ENCODE measurements at places on chromosomes 5 and 9.
A peak's percentile ranks its signal among the peaks of the same experiment; 100 is the strongest.

- no peak for DNase-seq
Measured at GRCh38 chr5:111248571-111248970, 24.4 kb downstream of the CAMK4 start.

DNA sequence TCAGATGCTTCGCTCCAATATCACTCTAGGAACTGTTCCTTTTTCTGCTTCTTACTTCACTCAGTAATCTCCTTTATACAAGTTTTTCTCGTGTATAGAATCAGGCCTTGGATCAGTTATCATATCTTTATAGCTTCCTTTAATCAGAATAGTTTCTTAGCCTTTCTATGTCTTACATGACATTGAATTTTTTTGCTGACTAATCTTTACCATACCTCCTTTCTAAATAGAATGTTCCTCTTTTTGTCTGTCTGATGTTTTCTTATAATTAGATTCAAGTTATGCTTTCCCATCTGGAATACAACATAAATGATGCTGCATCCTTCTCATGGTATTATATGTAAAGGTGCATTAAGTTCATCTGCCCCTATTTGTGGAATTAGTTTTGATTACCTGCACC lies 40.2 kb upstream of the TYRP1 start:
- DNase-seq: no peak

GRCh38 chr9:127794001-127794791 lies 8.4 kb downstream of the CDK9 start:
- DNase-seq: no peak

- no peak for DNase-seq
Measured at GRCh38 chr9:23309800-23310199, 516.2 kb downstream of the ELAVL2 start.

- DNase-seq: no peak
Measured at GRCh38 chr9:89505911-89506310, 8.0 kb upstream of the SEMA4D start.

- peak; percentile 59 for DNase-seq
Measured at GRCh38 chr5:132073231-132074013, at the start of gene CSF2. Gene CSF2, plus strand, starts transcription at chr5:132073789. Its CDS starts 35 bp downstream, at chr5:132073824.

DNA sequence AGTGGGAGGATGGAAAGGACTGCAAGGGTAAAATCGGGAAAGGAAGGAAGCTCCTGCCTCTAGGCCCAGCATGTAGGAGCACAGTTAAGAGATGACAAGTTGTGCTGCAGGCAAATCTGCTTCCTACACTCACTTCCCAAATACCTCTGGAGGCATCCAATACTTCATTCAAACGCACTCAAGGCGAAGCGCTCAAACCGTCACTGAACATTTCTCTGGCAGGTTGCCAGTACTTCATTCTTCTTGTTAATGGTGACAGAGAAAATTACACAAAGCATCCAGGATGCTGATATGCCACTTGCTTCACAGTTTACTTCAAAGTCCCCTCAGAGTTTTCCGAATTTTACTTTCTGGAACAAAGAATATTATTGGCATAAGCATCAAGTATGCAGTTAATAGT lies 59.8 kb downstream of the NREP start:
- no peak for DNase-seq

- DNase-seq: no peak
Measured at GRCh38 chr9:10050016-10050415, 562.8 kb downstream of the PTPRD start.

- peak; percentile 65 for DNase-seq
Measured at GRCh38 chr9:98998441-98999151, 54.9 kb downstream of the COL15A1 start.

- DNase-seq: peak; percentile 51
Measured at GRCh38 chr5:13629218-13629617, 315.3 kb downstream of the DNAH5 start.

- no peak for DNase-seq
Measured at GRCh38 chr9:105673850-105674387, 11.7 kb downstream of the TAL2 start.

- peak; percentile 45 for DNase-seq
Measured at GRCh38 chr5:94908889-94909480, 290.5 kb downstream of the SLF1 start.

GRCh38 chr9:136231478-136232297 lies 13.9 kb downstream of the QSOX2 start:
- DNase-seq: no peak

- DNase-seq: no peak
Measured at GRCh38 chr5:141947316-141947715, 10.7 kb downstream of the PCDH12 start.

DNA sequence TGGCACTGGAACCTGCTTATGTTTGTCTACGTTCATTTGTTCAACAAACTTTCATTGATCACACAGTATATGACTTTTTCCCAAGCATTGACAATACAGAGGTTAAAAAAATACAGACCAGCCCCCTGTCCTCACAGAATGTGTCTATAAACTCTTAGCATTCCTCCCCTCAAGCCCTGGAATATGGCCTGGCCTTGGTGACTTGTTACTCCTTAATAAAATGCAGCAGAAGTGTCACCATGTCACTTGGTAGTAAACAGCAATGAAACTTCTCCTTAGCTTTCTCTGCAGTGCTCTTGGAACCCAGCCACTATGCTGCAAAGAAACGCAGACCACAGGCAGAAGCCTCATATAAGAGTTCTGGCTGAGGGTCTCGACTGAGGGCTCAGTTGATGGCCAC lies 19.1 kb upstream of the SLC1A3 start:
- DNase-seq: no peak

DNA sequence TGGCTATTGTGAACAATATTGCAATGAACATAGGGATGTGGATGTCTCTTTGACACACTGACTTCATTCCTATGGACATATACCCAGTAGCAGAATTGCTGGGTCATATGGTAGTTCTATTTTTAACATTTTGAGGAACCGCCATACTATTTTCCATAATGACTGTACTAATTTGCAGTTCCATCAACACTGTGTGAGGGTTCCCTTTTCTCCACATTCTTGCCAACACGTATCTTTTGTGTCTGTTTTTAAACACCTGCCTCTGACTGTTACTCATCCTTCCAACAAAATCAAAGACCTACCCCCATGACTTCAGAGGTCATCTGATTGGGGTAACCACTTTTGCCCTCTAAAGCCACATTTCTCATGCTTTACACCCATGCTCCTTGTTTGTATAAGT lies 133.5 kb downstream of the MED27 start:
- DNase-seq: no peak

GRCh38 chr5:168165221-168165914 lies 126.1 kb upstream of the WWC1 start:
- no peak for DNase-seq

- peak; percentile 54 for DNase-seq
Measured at GRCh38 chr5:116137544-116138378, 52.9 kb downstream of the COMMD10 start.

DNA sequence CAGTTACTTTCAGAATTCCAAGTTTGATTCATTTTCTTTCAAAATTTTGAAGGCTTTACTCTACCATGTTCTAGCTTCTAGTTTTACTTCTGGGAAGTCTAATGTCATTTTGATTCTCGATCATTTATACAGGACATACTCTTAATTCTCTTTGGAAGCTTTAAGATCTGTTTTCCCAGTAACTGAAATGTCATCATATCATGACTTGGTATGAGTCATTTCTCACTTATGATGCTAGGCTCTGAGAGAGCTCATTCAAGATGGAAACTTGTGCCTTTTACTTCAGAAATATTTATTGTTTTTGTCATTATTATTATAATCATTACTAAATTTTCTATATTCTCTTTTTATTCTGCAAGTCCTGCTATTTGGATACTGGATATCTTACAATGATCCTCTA lies 222.3 kb downstream of the PARP8 start:
- DNase-seq: no peak

DNA sequence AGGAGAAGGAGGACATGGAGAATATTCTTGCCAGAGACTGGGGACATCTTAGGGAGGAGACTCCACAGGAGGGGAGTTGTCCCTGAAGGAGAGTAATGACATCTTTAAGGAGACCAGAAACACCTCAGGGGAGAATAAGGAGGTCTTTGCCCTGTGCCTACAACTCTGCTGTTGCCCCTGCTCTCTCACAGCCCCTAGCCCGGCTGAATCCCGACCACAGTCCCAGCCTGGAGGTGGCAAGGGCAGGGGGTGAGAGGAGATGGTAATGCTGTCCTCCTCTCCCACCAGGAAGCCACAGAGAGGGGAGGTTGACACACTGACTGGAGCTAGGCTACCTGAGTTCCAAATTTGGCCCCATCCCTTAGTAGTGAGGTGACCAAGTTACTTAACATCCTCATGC lies 30.2 kb upstream of the ENHO start:
- DNase-seq: no peak

GRCh38 chr5:100186181-100186580 lies 349.0 kb upstream of the FAM174A start:
- DNase-seq: no peak

- DNase-seq: no peak
Measured at GRCh38 chr5:81856948-81857928, 106.3 kb upstream of the SSBP2 start.

DNA sequence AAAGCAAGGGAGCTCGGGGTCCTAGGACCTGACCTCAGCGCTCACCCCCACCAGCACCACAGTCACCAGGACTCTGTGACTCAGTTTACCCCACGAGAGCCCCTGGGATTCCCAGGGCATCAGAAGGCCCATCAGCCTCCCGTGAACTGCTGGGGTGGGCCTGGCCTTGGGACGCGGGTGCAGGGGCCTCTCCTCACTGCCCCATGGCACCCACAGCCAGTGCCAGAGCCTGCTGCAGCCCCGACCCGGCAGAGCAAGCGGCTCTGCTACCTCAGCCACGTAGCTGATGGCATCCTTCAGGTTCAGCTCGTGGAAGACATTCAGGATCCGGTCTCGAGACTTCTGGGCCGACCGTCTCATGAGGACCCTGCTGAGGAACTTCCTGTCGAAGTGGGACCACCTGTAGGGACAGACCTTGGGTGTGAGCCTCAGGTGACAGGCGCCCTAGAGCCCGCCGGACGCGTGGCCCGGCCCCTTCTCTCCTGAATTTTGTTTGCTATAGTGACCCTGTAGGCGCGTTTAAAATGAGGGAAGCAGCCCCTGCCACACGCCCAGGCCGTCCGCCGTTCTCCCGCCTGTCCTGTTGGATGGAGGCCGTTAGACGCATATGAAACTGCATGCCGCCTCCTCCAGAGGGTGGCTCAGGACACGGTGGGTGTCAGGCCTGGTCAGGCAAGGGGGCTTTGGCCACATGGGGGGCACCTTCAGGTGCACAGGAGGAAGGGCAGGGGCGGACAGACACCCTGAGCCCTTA lies 36.8 kb downstream of the EXOC3 start:
- DNase-seq: no peak

DNA sequence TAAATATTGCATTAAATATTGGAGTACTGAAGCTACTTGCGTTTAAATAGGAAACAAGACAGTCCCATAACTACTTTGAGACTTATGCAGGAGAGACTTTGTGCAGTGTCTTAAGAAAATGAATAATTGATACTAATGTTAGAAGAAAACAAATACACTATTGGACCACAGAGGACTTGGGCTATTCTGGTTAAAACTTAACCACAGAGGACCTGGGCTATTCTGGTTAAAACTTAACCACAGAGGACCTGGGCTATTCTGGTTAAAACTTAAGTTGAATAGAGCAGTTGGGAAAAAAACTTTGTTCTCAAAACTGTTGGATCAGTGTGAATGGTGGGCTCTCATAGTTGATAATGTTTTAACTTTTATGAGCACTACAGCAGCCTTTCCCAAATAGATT lies 141.7 kb downstream of the WDR70 start:
- no peak for DNase-seq

DNA sequence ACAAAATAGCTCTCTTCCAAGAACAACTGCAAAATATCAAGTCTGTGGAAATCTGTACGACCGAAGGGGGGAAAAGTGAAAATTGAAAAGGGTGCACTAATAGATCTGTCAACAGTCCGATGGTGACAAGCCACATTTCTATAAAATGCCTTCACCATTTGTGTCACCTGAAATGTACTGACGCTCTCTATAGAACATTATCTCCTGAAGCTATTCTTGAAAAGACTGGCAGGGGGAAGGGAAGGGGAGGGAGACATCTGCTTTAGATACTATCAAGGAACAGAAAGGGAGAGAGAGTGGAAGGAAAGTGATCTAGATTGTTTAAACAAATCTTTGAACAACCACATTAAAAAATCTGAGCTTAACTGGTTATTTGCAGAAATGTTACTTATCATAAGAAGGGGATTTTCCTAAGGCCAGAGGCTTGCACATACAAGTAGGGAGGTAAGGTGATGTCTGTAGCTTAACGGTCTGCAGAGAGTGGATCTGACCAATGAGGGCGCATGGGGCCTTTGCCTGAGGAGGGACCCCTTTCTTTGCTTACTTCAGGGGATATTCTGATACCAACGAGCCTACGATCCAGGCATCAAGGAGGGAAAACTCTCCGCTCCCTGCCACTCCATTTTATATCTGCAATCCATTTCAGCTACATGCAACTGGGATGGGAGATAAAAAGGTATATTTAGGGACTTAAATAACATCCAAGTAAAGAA lies 92.1 kb downstream of the CRB2 start:
- no peak for DNase-seq

DNA sequence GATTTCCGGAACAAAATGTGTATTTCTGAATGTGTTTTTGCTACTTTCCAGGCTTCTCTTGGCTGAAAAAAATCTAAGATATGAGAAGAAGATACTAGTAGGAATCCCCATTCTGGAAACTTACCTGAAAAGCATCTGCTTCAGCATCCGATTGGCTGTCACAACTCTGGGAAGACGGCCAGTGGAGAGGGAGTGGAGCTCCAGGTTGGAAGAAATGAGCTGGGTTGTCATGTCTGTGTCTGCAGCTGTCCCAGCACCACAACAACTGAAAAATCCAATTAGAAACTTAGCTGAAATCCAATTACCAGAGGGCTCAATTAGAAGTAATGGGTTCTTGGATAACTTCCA lies 3.0 kb downstream of the PSMB7 start:
- no peak for DNase-seq

DNA sequence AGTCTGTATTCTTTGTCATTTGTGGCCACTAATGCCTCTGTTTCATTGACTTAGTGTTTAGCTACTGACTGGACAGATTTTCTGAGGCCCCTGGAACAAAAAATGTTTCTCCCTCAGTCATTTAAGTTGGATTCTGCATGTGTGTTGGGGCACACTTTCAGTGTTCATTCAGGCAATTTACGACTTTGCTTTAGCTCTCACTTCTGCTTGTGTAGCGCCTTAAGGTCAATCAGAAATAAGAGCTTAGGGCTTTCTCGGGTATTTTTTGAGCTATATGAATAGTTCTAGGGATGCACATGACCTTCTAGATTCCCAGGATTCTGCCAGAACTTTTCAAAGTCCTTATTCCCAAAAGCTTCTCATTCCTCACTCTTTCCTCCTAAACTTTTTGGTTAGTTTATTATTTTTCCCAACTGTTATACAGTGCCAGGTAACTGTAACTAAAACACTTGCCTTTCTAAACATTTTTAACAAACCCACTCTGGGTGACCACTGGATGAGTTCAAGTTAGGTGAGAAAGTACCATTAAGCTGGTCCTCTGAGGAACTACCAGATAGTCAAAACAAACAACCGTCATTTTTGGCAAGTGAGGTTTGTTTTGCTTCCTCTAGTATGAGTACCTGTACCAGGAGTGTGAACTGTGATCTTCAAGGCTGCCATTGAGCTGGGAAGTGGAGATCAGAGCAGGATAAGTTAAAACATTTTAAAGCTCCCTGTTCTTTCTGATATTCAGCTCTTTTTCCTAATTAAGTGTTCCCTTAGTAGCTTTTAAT lies 571.3 kb upstream of the TLE4 start:
- DNase-seq: no peak

- no peak for DNase-seq
Measured at GRCh38 chr5:35780236-35780635, 76.5 kb upstream of the IL7R start.

GRCh38 chr9:135345775-135346433 lies 133.7 kb upstream of the PPP1R26 start:
- DNase-seq: no peak

GRCh38 chr9:22622815-22623214 lies 176.2 kb downstream of the DMRTA1 start:
- no peak for DNase-seq

Measured in EH (cell line).